Activated CD4-positive, alpha-beta T cell treated with anti-CD3 and anti-CD28 coated beads, Interleukin-10, Interleukin-2, amounts not matched to agents 100 ng/mL and 50 ng/mL, durations not matched to agents 16 hours and 8 hours (primary cell): ENCODE measurements at places on chromosomes 12 and 14.

DNA sequence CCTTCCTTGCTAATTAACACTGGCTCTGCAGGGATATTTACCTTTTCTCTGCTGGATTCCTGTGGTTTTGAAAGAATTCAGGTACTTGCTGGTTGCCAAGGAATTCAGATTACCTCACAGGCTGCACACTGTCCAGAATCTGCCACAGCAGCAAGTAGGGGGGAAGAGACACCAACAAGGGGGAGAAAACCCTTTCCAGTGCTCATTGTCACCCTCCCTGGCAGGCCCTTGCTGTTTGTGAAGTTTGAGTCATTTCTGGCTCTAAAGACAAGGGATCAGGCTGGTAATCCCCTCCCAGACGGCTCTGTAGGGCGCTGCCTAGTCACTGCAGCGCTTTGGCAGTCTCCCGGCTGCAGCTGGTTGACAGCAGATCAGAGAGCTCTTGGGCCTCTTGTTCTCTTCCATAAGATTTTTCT lies 50.8 kb downstream of the TTLL5 start:
- DNase-seq: peak; percentile 56

DNA sequence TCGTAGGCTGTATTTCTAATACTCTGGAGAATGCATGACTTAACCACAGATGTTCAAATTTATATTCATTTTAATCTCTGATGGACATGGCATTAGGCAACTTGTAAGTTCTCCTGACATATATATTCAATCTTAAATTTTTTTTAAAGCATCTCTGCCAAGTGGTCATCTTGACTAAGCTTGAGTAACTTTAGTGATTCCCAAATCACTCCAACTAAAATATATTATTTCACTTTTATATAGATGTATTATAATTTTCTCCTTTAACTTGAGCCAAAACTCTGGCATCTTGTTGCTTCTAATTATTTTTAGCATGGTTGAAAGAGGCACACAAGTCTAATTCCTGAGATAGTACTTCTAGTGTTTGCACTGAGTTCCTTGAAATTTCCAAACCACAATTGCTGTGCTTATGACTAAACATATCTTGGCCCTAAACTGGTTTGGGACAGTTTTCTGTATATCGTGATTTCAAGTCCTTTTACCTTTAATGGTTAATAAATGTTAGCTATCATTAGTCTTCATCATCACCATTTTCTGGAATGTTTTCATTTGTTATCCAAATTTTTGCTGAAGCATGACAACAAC lies 8.4 kb downstream of the LRFN5 start:
- DNase-seq: no peak

DNA sequence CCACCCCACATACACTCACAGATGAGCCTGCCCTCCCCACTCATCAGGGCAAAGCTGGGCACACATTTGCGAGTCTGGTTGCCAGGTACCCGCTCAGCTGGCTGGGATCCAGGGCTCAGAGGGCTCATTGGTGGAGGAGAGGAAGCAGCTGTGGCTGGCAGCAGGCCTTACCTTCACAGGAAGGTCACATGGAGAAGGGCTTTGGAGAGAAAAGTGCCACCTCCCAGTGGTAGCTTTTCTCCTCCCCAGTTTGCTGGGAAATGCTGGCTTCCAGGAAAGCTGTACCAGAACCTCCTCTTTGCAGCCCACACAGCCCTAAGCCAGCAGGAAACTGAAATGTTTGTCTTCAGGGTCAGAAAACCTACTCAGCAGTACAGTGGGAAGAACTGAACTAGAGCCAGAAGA lies 55.6 kb downstream of the LGMN start:
- no peak for DNase-seq

DNA sequence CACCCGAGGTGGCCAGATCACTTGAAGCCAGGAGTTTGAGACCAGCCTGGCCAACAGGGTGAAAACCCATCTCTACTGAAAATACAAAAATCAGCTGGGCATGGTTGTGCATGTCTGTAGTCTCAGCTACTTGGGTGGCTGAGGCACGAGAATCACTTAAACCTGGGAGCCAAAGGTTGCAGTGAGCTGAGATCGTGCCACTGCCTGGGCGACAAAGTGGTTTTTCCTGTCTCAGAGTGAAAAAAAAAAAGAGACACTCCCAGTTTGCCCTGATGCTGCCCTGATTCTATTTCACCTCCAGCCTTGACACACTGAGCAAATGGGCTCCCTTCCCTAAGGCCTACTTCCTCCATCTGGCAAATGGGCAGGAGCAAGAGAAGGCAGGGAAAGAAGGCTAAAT lies 28.5 kb upstream of the PLEK2 start:
- no peak for DNase-seq
